Stimulated activated CD4-positive, alpha-beta T cell treated with anti-CD3 and anti-CD28 coated beads, Interleukin-15, amount 100 ng/mL, for 48 hours (primary cell): ENCODE measurements at places on chromosomes 13 and 19.

- no peak for DNase-seq
Measured at GRCh38 chr13:75847588-75847987, 211.5 kb downstream of the LMO7 start.

DNA sequence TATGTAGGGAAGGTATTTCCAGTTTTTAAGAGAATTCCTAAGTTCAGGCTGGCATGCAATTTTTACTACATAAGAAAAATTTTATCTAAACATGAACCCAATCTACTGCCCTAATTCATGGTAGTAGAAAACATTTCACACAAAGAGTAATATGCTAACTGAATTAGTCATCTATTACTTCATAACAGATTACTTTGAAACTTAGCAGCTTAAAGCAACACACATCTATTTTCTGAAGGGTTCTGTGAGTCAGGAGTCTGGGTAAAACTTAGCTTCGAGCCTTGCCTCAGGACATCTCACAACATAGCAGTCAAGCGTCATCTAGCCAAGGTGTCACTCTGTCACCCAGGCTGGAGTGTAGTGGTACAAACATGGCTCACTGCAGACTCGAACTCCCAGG, 537.5 kb downstream of the DCT start:
- no peak for DNase-seq

- DNase-seq: no peak
Measured at GRCh38 chr19:47520343-47520806, 5.5 kb upstream of the NAPA start.

DNA sequence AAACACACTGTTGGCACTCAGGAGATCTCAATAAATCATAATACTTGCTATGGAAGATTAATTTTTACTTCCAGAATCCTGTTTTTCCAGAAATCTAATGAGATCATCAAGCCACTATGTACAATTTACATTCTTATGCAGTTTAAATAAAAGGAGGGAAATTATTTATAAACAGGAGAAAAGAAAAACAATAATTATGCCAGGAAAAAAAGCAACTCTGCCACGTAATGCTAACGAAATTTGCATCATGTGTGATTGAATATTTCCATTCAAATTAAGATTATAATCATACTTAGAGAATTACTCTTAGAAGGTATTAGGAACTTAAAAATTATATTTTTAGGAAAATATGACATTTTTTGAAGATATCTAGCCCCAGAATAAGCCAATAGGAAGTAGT, 13.0 kb downstream of the FAM124A start:
- no peak for DNase-seq

DNA sequence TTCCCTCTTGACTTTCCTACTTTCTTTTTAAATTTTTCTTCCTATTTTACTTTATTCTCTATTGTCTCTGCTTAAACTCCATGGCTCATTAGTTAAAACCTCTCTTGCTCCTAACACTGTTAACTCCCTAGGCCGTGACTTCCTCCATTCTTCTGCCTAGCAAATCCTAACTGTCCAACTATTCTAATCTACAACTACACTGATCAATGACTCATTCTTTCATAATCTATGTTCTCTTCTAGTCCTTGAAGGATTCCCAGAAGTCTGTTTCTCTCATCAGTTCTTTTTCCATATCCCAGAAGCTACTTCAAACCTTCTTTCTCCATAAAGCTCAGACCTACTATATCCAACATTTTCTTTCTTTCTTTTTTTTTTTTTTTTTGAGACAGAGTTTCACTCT, 66.9 kb downstream of the MICU2 start:
- no peak for DNase-seq
